ENCODE measurements at places on chromosomes 16 and 17.

DNA sequence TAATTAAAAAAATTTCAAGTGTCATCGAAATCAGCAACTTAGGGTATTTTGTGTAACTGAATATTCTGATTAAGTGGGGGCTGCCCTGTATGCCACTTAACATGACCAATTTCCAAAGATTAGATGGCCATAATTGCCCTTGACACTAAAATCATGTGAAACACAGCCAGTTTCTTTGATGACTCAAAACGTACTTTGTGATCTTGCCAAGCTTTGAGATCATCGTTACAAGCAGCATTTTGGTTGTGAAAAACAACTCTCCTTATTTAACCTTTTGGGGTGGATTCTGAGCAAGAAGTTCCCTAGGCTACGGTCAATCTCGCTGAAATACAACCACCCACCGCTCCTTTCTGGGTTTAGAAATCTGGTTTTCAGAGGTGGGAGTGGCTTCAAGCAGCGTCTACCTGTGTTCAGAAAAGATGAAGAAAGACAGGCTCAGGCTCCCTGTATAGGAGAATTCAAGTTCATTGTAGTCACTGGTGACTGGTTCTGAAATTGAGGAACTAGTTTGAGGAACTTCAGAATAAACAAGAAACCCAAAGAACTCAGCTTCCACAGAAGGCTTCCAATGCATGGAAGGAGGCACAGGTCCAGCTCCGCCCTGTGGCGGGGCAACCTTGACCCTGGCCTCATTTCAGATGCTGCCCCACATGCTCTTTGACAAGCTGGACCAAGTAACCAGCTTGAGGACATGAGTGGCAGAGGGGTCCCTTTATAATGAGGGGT is 9.4 kb downstream of the MAP3K14 start:
- DNase-seq = no peak

GRCh38 chr17:68605914-68606313 is 4.7 kb upstream of the FAM20A start:
- DNase-seq = no peak

- no peak for DNase-seq
Measured at GRCh38 chr16:86662195-86662594, 83.8 kb downstream of the FOXL1 start.

GRCh38 chr17:54982399-54982798 is 13.8 kb downstream of the STXBP4 start:
- DNase-seq = no peak

DNA sequence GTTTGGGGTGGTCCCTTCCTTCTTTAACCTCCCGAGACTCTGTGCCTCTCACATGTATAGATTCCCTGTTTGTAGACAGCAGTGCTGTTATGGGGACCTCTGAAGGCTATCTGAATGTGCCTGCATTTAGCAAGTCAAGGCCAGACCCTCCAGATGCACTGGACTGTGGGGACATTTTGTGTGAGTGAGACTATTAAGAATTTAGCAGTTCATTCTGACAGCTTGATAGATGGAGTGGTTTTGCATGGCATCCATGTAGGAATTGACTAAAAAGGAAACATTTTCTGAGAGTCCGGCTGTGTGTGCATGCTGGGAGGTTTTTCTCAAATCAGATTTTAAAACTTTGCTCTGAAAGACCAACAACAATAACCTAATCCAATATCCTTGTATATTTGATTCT is 226.3 kb downstream of the MSI2 start:
- DNase-seq = no peak

All from NCI-H2171 treated with DMSO at 0.1 percent for 48 hours (cell line).